Thyroid gland (tissue), 4 donors: ENCODE measurements at places on chromosomes 7 and 10. TPM values are rescaled to one million over a fixed set of nuclear protein-coding genes. Genes with fewer than 3 reads are reported as not detected.

AGBL3 gene
- 4.5 TPM for total RNA-seq

SLC25A13 gene
- total RNA-seq: 22.7 TPM

EPO gene
- not detected for total RNA-seq

GCK gene
- not detected for total RNA-seq

MLXIPL gene
- 9.7 TPM for total RNA-seq

AKR1C2 gene
- 59.9 TPM for total RNA-seq

CDHR1 gene
- 0.17 TPM for total RNA-seq

CRTAC1 gene
- total RNA-seq: 2.6 TPM

ABCC2 gene
- total RNA-seq: 5.1 TPM

DPCD gene
- 73.0 TPM for total RNA-seq

NRP1 gene
- total RNA-seq: 52.9 TPM

TBXAS1 gene
- 5.1 TPM for total RNA-seq
